Stomach (tissue), 19 donors: ENCODE measurements at places on chromosomes 16 and 17. TPM values are rescaled to one million over a fixed set of nuclear protein-coding genes. Genes with fewer than 3 reads are reported as not detected.
A peak's percentile ranks its signal among the peaks of the same experiment; 100 is the strongest.

Gene CTRB1
- 35.9 TPM for polyA plus RNA-seq

GRCh38 chr17:73879987-73880386 is 235.7 kb upstream of the SDK2 start:
- H3K27ac ChIP-seq: no peak overlapping the region
- H3K4me3 ChIP-seq: no peak overlapping the region
- no peaks in the 10 kb centered on the region for H3K36me3 ChIP-seq
- H3K27me3 ChIP-seq: peaks cover 34% of the 10 kb centered on the region
- DNase-seq: no peak

Gene PYDC1
- polyA plus RNA-seq: not detected

Gene GTF3C1
- polyA plus RNA-seq: 34.4 TPM

GRCh38 chr17:13587487-13588338 is 14.0 kb downstream of the HS3ST3A1 start:
- no peak for DNase-seq
- no peaks in the 10 kb centered on the region for H3K36me3 ChIP-seq
- H3K4me3 ChIP-seq: no peak overlapping the region
- no peak overlapping the region for H3K27ac ChIP-seq
- H3K4me1 ChIP-seq: no peaks in the 10 kb centered on the region
- no peaks in the 10 kb centered on the region for H3K27me3 ChIP-seq

DNA sequence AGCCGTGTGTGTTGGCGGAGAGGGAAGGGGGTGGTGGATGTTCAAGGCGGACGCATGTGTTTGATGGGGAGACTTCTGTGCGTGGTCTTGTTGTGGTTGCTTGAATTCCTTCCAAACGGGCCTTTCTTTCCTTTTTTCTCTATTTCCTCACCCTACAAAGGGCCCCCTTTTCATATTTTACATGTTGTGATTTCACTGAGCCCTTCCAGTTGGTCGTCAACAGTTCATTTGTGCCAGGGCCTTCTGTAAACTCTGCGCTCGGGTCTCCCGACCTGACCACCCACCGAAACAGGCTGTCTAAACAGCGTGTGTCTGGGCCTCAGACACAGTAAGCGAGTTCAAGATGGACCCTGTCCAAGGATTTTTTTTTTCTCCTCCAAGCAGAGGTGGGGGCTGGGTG is 228.4 kb downstream of the IRF8 start:
- DNase-seq: peak; percentile 37
- no peak overlapping the region for H3K27ac ChIP-seq
- H3K36me3 ChIP-seq: no peaks in the 10 kb centered on the region

DNA sequence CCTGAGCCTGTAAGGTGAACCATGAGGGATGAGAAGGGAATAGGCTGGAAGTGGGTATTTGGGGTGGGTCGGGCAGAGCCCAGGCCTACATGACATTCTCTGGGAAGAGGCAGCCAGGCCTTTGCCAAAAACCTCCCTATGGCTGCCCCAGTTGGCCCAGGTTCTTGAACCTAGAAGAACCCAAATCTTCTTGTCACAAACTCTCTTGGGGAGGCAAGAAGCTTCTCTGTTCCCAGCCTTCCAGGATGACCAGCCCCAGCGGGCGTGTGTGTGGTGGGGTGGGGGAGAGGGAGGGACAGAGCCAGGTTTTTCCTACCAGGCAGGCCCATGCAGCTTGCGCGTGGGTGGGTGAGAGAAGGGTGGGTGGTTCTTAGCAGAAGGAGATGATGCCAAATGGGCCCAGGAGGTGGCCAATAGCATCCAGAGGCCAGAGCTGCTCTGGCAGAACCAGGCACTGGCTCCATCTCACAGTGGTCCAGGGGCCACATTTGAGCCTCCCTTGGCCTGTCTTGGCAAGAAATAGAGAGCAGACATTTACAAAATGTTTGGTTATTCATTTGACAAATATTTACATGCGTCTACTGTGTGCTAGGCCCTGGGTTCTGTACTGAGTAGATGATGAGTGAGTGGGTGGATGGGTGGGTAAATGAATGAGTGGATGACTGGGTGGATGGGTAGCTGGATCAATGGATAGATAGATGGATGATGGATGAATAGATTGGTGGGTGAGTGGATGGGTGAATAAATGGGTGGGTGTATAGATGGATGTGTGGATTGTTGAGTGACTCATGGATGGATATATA is 44.3 kb upstream of the PLCG2 start:
- no peak overlapping the region for H3K27ac ChIP-seq
- no peak overlapping the region for H3K4me3 ChIP-seq
- no peaks in the 10 kb centered on the region for H3K36me3 ChIP-seq
- H3K27me3 ChIP-seq: no peaks in the 10 kb centered on the region
- no peak for DNase-seq

- H3K27ac ChIP-seq: no peak overlapping the region
- no peaks in the 10 kb centered on the region for H3K27me3 ChIP-seq
- H3K4me3 ChIP-seq: no peak overlapping the region
- DNase-seq: no peak
Observed at GRCh38 chr17:60493847-60494321, 32.2 kb downstream of the APPBP2 start.

GRCh38 chr17:80151333-80151732 is 4.4 kb upstream of the EIF4A3 start:
- H3K36me3 ChIP-seq: no peaks in the 10 kb centered on the region
- no peak overlapping the region for H3K27ac ChIP-seq
- no peak overlapping the region for H3K4me3 ChIP-seq
- H3K27me3 ChIP-seq: no peaks in the 10 kb centered on the region
- DNase-seq: no peak

DNA sequence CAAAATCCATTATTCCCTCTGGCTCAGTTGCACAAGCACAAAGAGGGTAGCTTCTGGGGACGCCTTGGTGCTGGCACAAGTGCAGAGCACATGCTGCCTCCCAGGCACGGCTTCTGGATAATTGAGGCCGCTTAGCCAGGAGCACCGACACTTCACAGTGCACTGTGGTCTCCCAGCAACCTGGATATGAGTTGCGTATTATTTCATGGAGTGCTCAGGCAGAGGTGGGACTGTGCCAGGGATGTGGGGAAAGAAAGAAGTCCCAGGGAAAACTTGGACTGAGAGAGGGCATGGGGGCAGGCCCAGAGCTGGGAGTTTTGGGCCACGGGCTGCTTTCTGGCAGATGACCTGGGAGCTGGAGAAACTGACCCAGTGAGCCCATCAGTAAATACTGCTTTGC is 37.5 kb downstream of the MPRIP start:
- DNase-seq: no peak
- H3K36me3 ChIP-seq: peaks cover 61% of the 10 kb centered on the region
- peak overlapping the region; percentile 64 for H3K27ac ChIP-seq
- peaks cover 67% of the 10 kb centered on the region for H3K4me1 ChIP-seq
- H3K27me3 ChIP-seq: no peaks in the 10 kb centered on the region

Gene RHBDL1
- 2.1 TPM for polyA plus RNA-seq

DNA sequence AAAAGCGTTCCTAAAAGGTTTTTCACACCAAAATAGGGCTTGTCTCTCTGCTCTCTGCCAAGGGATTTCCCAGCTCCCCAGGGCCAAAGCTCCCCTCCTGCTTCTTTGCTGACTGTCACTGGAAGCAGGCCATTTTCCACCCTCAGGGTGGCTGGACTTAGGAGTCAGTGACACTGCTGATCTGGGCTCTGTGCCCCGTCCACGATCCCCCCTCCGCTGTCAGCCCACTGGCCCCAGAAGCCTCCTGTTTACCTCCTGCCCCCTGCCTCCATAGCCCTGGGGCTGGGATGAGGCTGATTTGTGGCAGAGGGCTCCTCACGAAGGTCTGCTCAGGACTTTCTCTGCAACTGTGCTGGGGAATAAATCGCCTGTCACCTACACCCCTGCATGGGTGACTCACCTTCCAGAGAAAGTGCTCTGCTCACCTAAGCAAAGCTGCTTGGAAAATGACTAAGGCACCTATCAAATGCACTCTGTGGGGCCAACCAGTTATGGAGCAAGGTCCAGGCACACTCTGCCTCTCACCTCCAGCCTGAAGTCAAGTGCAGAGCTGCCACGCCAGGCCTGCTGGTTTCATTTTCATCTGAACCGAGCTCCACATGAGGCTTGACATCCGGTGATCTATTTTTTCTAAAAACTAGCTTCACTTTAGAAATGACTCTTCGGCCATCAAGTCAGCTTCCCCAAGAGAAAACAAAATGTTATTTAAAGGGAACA is 4.9 kb downstream of the MAP3K14 start:
- peak; percentile 82 for DNase-seq
- H3K4me1 ChIP-seq: peaks cover 92% of the 10 kb centered on the region
- no peaks in the 10 kb centered on the region for H3K27me3 ChIP-seq
- peak overlapping the region; percentile 16 for H3K4me3 ChIP-seq
- no peaks in the 10 kb centered on the region for H3K36me3 ChIP-seq

GRCh38 chr17:19610879-19611278 is 37.7 kb upstream of the ALDH3A2 start:
- DNase-seq: no peak
- H3K4me1 ChIP-seq: no peaks in the 10 kb centered on the region
- no peak overlapping the region for H3K4me3 ChIP-seq
- H3K27ac ChIP-seq: no peak overlapping the region

GRCh38 chr17:81403671-81404534 is 8.6 kb downstream of the BAHCC1 start:
- H3K4me3 ChIP-seq: peak overlapping the region; percentile 5
- no peaks in the 10 kb centered on the region for H3K36me3 ChIP-seq
- no peaks in the 10 kb centered on the region for H3K27me3 ChIP-seq
- H3K27ac ChIP-seq: peak overlapping the region; percentile 88
- peak; percentile 67 for DNase-seq
- H3K4me1 ChIP-seq: peaks cover 45% of the 10 kb centered on the region

DNA sequence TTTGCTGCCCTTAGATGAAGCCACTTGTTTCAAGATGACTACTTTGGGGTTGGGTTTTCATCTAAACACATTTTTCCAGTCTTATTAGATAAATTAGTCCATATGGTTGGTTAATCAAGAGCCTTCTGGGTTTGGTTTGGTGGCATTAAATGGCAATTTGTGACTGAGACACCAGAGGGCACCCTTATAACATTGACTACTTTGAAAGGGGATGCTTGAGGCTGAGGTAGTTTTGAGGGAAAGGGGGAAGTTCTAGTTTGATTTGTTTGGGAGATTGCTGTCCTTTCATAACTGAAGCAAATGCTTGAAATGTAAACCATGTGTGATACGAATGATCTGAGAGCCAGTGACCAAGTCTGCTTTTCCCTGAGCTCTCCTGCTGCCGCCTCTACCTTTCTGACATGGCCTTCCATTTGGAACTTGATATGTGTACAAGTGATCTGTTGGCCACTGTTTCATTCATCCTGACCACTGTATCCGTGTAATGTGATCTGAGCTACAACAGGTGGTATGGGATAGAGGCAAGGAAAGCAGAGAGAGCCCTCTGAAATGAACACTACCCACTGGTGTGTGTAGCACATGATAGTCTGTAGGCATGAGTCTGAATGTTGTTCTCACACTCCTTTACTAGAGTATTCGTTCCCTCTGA is 5.8 kb upstream of the RARA start:
- no peaks in the 10 kb centered on the region for H3K36me3 ChIP-seq
- DNase-seq: peak; percentile 54
- H3K4me1 ChIP-seq: peaks cover 44% of the 10 kb centered on the region
- H3K4me3 ChIP-seq: no peak overlapping the region
- peak overlapping the region; percentile 74 for H3K27ac ChIP-seq

DNA sequence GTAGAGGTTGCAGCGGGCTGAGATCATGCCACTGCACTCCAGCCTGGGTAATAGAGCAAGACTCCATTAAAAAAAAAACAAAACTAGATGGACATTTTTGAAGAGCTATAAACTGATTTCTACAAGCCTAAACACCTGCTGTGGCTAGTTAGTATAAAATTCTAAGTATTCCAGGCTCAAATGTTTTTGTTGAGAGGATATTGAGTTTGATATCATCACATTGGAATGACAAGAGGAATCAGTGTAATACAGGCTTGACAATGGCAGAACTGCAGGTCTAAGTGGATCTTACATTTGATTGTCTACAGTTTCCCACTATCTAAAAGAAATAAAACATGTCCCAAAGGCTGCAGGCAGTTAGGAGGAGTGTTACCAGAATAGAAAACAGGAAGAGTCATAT is 23.9 kb upstream of the DLX3 start:
- H3K4me1 ChIP-seq: peaks cover 5% of the 10 kb centered on the region
- H3K4me3 ChIP-seq: no peak overlapping the region
- no peaks in the 10 kb centered on the region for H3K36me3 ChIP-seq
- no peaks in the 10 kb centered on the region for H3K27me3 ChIP-seq

Gene PLCG2
- polyA plus RNA-seq: 4.1 TPM

Gene CMTM1
- polyA plus RNA-seq: not detected

Gene KRTAP2-3
- polyA plus RNA-seq: not detected

- H3K27me3 ChIP-seq: no peaks in the 10 kb centered on the region
- H3K27ac ChIP-seq: no peak overlapping the region
- no peaks in the 10 kb centered on the region for H3K36me3 ChIP-seq
- H3K4me1 ChIP-seq: no peaks in the 10 kb centered on the region
- no peak overlapping the region for H3K4me3 ChIP-seq
Observed at GRCh38 chr17:29066047-29066446, 23.1 kb downstream of the PIPOX start.

- H3K27me3 ChIP-seq: no peaks in the 10 kb centered on the region
- no peak overlapping the region for H3K4me3 ChIP-seq
- H3K36me3 ChIP-seq: no peaks in the 10 kb centered on the region
- DNase-seq: no peak
- H3K27ac ChIP-seq: no peak overlapping the region
Observed at GRCh38 chr17:2547176-2547575, 35.5 kb upstream of the METTL16 start.

Gene TMC7
- 0.30 TPM for polyA plus RNA-seq

Gene CACNG5
- not detected for polyA plus RNA-seq

GRCh38 chr17:74744714-74745547 is 3.5 kb upstream of the NHERF1 start:
- peak overlapping the region; percentile 24 for H3K4me3 ChIP-seq
- H3K27me3 ChIP-seq: peaks cover 22% of the 10 kb centered on the region
- DNase-seq: peak; percentile 96
- peak overlapping the region; percentile 79 for H3K27ac ChIP-seq
- peaks cover 17% of the 10 kb centered on the region for H3K4me1 ChIP-seq

Gene VMO1
- polyA plus RNA-seq: 2.7 TPM

Gene TPPP3
- 11.8 TPM for polyA plus RNA-seq

- H3K4me3 ChIP-seq: no peak overlapping the region
- H3K27me3 ChIP-seq: peaks cover 13% of the 10 kb centered on the region
- peaks cover 29% of the 10 kb centered on the region for H3K4me1 ChIP-seq
- DNase-seq: no peak
Observed at GRCh38 chr17:78248051-78248914, 16.9 kb downstream of the TMEM235 start.

DNA sequence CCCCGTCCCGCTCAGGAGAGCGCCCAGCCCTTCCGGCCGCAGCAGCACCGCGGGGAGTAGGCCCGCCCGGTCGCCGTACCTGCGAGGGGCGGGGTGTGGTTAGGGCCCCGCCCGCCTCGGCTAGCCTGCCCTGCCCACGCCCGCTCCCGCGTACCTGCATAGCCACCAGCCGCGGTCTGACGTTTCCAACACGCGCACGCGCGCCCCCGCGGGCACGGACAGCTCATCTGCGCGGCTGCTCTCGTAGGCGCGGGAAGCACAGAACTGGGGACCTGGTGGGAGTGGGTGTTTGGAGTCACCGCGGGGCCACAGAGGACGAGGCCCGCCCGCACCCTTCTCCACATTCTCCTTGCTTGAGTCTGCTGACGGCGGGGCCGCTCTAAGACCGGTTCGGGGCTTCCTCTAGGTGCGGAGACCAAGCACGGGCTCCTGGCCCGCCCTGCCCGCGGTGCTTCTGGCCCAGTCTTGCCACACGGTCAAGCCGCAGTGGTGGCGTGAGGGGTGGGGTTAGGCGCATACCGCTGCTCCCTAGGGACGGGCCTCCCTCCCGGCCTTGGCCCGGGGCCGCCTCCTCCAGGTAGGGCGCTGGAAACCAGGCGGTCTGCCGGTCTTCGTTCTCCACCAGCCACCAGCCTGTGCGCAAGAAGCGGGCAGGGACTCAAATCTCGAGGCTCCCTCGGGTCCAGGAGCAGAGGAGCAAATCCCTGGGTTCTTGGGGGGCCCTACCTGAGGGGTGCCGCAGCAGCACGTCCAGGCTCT is 1.8 kb downstream of the NOXO1 start:
- peaks cover 38% of the 10 kb centered on the region for H3K36me3 ChIP-seq
- H3K4me1 ChIP-seq: peaks cover 62% of the 10 kb centered on the region
- H3K27ac ChIP-seq: peak overlapping the region; percentile 78
- H3K4me3 ChIP-seq: peak overlapping the region; percentile 35
- peak; percentile 93 for DNase-seq
- peaks cover 89% of the 10 kb centered on the region for H3K27me3 ChIP-seq
